Small intestine (tissue), 16 donors: ENCODE measurements at places on chromosomes 13 and 19. TPM values are rescaled to one million over a fixed set of nuclear protein-coding genes. Genes with fewer than 3 reads are reported as not detected.

DNA sequence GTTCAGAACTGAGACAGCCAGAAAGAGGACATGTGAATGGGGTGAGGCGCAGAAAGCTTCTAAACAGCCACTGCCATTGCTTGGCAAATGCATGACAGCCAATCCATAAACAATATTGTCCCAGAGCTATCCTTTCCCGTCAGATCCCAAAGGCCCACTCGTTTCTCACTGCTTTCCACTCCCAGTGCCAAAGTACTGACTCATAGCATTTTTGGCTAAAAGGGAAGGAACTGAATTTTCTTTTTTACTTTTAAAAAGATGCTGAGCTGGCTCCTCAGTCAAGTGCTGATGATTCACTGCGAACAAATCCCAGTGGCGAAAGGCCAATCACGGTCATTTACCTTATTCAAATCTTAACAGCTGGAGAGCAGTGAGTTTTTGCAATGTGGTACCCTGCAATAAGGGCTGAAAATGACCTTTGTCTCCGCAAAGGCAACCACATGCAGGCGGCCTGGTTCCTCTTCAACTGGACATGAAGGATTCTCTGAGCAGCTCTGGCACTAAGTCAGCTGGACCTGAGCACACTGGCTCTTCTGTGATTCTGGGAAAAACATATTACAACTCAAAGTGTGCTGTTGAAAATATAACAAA lies 151.7 kb downstream of the DCLK1 start:
- peak; percentile 4 for DNase-seq

DNA sequence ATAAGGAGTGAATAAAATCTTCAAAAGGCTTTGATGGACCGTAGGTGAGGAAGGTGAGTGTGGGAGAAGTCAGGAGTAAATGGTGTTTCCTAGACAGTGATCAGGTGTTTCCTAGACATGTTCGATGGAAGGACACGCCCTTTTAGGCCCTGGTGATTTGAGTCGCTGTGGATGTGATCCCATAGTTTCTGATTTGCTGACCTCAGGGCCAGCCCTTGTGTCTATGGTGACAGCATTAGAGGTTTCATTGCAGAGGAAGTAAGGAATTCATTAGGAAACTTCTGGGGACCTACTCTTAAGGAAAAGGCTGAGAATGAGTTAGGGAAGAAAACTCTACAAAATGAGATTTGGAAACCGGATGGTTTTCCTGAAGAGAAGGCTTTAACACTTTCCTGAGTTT lies 31.5 kb upstream of the RNF113B start:
- DNase-seq: no peak

Gene CD22
- 5.0 TPM for polyA plus RNA-seq

Gene LINGO3
- 0.13 TPM for polyA plus RNA-seq

GRCh38 chr13:110268061-110268460 lies 38.9 kb downstream of the COL4A1 start:
- no peak for DNase-seq

GRCh38 chr13:84588023-84588422 lies 705.7 kb upstream of the SLITRK1 start:
- DNase-seq: no peak

GRCh38 chr19:39970425-39970674 lies 615 bp upstream of the PSMC4 start:
- no peak for DNase-seq

Gene ZNF93
- polyA plus RNA-seq: not detected

- peak; percentile 44 for DNase-seq
Measured at GRCh38 chr19:41264581-41265394, 616 bp downstream of the HNRNPUL1 start.

DNA sequence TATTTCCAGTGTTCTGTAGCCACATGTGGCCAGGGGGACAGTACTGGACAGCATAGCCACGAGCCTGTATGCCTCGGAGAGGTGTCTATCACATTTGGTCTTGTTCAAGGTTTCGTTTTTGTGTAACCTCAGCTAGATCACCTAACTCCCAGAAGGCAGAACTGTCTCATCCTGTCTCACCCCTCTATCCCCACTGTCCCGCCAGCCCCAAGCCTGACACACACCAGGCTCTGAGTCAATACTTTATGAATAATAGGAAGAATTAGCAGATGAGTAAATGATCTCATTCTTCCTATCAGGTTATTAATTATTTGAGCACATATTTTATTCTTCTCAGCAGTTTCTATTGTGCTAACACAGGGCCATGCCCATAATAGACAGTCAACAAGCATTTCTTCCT lies 132.2 kb downstream of the NUFIP1 start:
- DNase-seq: no peak
